ENCODE measurements at places on chromosomes 4 and X.

GRCh38 chrX:101190736-101191135 is 28.9 kb upstream of the DRP2 start:
- DNase-seq, result no peak

GRCh38 chr4:15749001-15749400 is 29.1 kb upstream of the CD38 start:
- DNase-seq, result no peak

- no peak for DNase-seq
Measured at GRCh38 chr4:183544109-183544508, 39.3 kb downstream of the ING2 start.

- DNase-seq, result peak; percentile 30
Measured at GRCh38 chrX:129360175-129360574, 163.1 kb downstream of the SMARCA1 start.

GRCh38 chr4:150056569-150056968 is 21.7 kb upstream of the DCLK2 start:
- no peak for DNase-seq
